ENCODE measurements at places on chromosomes 7 and 10.

- no peak for DNase-seq
Measured at GRCh38 chr10:69972981-69973397, 79.7 kb upstream of the MACROH2A2 start.

DNA sequence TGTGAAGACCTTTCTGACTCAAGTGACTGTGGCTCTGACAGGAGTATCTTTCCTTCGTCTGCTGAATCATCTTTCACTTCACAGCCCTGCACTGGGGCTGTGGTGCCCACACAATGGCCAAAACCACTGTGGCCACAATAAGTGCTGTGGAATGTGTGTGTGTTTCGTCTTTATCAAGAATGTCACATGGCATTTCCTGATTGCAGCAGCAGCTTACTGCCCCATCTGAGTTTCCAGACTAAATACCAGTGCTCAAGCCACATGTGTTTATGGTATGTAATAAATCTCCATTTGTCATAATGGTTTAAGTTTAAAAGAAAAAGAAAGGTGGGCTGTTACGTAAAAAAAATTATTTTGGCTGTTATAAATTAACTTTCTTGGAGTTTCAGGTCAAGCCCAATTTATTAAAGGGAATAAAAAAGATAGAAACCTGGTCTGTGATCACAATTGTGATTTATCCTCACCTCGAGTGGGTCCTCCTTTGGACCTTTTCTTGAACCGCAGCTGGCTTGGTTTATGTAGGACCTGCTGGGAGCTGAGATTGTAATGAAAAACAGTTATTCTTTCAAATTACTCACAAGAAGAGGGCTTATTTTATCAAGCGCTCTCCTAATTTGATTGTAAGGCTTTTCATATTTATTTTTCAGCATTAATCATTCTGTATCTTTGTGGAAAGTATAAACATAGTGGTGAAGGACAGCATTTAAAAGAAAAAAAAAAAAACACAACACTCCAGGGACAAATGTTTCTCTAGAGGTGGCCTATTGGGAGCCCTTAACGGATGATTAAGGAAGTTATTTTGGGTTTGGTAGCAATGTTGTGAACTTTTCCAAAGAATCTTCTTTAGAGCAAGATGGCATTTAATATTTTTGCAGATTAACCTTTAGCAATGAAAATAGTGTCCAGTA is 116.2 kb downstream of the LRMDA start:
- DNase-seq = no peak

- DNase-seq = no peak
Measured at GRCh38 chr10:64283621-64284020, 762.4 kb downstream of the REEP3 start.

- DNase-seq = no peak
Measured at GRCh38 chr7:95632609-95633008, 36.3 kb upstream of the PDK4 start.

- DNase-seq = no peak
Measured at GRCh38 chr10:76310588-76311080, 879.2 kb downstream of the LRMDA start.

- DNase-seq = no peak
Measured at GRCh38 chr7:23968791-23969190, 258.8 kb downstream of the STK31 start.

DNA sequence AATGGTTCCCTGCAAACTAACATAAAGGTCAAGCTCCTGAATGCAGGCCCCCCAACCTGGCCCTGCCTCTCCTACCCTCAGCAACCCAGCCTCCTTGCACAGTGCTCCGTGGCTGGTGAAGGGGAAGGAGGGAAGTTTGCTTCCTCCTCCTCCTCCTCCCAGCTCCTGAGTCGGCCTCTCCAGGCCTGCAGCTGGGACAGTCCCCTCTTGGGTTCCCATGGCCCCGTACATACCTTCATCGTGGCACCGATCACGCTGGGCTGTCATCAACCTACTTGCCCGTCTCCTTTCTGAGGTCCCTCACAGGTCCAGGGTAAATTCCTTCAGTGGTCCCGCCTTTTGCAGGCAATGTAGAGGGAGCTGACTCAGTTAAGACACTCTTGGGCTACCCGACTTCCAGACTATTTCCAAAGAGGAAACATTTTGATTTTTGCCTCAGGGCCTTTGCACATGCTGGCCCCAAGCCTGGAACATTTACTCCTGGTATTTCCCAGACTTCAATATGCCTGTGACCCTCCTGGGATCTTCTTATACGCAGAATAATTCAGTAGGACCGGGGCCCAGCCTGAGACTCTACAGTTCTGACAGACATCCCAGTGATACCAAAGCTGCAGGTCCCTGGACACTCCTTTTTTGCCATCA is 26.8 kb downstream of the PDIA4 start:
- DNase-seq = no peak

- DNase-seq = no peak
Measured at GRCh38 chr10:4243651-4244050, 458.6 kb upstream of the KLF6 start.

DNA sequence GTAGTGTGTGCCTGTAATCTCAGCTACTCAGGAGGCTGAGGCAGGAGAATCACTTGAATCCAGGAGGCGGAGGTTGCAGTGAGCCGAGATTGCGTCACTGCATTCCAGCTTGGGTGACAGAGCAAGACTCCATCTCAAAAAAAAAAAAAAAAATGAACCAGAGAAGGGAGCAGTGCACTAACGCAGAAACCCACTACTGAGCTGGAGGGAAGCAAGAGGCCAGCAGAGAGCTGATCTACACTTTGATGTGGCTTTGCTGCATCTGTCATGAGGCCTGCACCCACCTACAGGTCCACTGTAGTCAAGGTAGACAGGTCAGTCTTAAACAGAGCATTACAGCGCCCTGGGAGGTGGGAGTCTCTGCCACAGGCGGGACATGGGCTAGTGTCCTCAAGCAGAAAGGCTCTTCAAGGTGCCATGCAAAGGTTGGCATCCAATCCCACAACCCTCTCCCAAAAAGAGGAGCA is 30.0 kb downstream of the MAT1A start:
- no peak for DNase-seq

- no peak for DNase-seq
Measured at GRCh38 chr10:132069122-132069848, 3.5 kb downstream of the JAKMIP3 start.

DNA sequence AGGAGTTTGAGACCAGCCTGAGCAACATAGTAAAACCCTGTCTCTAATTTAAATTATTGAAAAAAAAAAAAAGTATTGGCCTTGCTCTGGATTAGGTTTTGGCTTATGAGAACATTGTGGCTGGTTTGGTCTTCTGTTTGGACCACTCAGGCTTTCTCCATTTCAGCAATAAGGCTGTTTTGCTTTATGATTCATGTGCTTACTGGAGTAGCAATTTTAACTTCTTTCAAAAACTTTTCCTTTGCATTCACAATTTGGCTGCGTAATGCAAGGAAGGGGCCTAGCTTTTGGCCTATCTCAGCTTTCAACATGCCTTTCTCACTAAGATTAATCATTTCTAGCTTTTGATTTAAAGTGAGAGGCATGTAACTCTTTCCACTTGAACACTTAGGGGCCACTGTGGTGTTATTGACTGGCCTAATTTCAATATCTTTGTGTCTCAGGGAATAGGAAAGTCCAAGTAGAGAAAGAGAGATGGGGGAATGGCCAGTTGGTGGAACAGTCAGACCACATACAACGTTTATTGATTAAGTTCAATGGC is 38.0 kb upstream of the SRPK2 start:
- no peak for DNase-seq

GRCh38 chr10:110967009-110967630 is 47.7 kb downstream of the SHOC2 start:
- DNase-seq = no peak

- DNase-seq = no peak
Measured at GRCh38 chr7:144725070-144725469, 110.8 kb downstream of the TPK1 start.

DNA sequence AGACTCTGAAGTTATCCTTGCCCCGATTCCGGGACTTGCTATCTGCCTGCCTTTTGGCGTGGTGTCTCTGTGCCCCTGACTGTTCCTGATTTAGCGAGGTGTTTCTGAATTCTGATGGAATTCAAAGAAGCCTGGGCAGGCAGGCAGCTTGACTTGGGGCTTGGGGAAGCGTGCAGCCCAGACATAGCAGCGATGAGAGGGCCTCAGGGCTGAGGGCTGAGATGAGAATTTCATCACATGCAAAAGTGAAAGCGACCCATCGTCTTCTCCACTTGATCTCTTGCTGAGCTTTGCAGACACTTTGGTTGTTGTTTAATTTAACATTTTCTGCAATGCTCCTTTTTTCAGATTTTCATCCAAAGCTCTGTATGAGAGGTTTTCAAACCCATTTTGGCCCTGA is 57.8 kb downstream of the TCF7L2 start:
- DNase-seq = no peak

DNA sequence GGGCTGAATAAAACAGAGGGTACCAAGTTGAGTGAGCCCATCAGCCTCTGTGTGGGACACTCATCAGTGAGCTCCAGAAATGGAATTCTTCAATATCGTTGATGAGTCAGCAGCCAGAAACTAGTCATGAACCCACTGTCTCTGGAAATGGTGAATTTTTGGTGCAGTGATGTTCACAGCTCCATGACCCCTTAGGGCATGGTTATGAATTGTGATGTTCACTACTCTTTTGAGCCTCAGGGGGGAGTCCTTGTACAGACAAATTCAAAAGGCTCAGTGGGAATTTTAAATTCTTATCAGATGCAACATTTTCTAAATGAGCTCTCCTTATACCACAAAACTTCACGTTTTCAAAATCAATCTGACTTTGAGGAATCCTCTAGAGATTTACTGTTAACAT is 335.7 kb downstream of the PHTF2 start:
- no peak for DNase-seq

DNA sequence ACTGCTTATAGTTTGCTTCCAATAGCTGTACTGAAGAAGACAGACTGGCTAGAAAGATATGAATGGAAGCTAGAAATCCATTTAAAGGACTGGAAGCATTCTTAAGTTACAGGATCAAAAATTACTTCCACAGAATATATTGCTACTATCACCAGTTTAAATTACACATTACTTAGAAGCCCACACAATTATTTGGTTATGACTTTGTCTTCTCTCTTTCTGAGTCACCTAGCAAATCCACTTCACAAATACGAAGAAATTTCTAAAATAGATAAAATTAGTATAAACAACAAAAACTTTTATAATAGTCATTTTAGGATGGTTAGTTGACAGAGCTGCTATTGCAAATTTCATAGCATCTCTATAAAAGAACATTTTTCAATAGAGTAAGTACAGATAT is 108.1 kb downstream of the SNX13 start:
- no peak for DNase-seq

DNA sequence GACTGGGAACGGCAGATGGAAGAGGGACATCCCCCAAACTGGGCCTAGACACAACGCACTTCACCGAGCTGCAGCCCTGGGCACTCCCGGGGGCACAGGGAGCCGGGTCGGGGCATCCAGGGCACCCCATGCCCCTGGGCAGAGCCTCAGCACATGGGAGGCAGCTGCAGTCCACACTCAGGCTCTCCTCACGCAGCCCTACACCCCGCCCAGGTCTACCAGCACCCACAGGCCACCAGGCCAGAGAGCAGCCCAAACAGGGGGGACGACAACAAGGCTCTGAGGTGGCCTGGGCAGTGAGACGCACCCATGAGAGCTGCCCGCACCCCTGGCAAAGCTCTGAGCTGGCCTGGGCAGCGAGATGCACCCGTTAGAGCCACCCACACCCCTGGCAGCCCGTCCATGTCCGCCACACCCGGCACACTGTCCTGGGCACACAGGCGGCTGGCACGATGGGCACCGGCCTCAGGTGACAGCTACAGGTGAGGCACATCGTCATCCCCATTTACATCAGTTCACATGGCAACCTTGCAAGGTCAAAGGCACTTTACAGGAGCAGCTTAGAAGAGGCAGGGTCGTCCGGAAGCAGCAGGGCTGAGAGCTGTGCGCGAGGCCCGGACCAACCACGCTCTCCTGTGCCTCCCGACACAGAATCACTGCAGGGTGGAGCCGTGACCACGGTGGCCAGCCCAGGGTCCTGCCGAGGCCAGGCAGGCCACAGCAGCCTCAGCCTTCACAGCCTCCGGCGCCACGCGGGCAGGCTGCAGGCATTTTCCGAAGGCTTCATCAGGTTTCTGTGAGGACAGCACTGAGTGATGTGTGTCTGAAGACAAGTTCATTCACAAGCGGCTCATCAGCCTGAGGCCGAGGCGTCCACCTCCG is 228.6 kb downstream of the MAD1L1 start:
- peak; percentile 28 for DNase-seq

- no peak for DNase-seq
Measured at GRCh38 chr10:51321980-51322379, 247.7 kb downstream of the PRKG1 start.

GRCh38 chr7:48244864-48245271 is 73.6 kb downstream of the ABCA13 start:
- DNase-seq = no peak

DNA sequence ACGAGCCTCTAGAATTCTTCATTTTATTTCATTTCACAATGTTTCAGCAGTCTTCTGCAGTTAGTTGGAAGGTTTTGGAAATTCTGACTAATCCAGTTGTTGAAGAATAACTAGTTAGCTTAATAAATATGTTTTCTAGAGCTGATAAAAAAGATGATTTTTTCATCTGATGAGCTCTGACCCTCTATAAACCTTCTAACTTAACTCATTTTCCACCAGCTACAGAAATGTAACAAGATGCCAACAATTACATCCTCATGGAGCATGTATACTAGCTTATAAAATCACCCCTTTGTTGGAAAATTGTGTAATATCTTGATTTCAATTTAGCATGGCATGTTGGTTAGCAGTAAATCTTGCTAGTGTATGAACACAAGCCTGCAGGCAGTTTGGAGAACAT is 33.1 kb downstream of the KAT6B start:
- DNase-seq = no peak

GRCh38 chr10:97673736-97674525 is 13.1 kb downstream of the AVPI1 start:
- no peak for DNase-seq

DNA sequence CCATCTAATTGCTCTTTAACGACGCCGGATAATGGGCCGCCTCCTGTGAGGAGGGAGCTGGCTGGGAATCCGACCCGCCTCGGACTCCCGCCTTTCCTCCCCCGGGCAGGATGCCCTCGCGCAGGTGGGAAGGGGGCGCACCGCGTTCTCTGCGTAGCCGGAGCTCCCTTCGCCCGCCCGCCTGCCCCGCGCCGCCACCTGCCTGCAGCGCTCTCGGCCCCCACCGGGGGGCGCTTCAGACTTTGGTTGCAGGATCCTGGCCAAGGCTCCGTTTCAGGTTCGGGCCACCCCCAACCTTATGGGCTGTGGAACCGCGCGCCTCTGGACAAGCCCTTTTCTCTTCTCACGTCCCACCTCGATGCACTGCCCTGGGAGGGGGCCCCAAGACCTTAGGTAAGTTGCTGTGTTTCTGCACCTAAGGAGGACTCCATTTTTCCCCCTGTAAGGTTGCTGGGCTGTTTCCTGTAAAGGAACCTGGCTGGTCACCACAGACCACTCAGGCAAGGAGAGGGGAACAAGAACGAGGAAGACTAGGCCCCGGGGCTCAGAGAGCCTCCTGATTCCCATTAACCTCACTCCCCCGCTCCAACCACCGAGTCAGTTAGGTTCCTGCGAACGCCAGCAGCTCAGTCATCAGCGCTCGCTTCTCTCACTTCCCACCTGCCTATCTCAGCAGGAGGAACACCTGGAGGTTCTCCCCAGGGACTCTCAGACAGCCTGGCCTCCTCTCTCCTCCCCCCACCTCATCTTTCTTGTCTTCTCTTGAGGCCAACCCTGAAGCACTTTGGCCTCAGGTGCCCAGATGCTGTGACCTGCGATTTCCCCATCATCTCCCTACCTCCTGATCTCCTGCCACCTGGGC is 11.3 kb upstream of the KAZALD1 start:
- DNase-seq = peak; percentile 87

GRCh38 chr10:493391-494148 is 195.9 kb downstream of the DIP2C start:
- DNase-seq = no peak

GRCh38 chr7:74269757-74270277 is 15.6 kb upstream of the RFC2 start:
- peak; percentile 79 for DNase-seq

Measured in glutamatergic neuron (in vitro differentiated cells).